ENCODE measurements at places on chromosomes 5 and 9. TPM values are rescaled to one million over a fixed set of nuclear protein-coding genes. Genes with fewer than 3 reads are reported as not detected.

NR5A1 gene
- not detected for total RNA-seq

SLC12A7 gene
- 38.0 TPM for total RNA-seq

DNA sequence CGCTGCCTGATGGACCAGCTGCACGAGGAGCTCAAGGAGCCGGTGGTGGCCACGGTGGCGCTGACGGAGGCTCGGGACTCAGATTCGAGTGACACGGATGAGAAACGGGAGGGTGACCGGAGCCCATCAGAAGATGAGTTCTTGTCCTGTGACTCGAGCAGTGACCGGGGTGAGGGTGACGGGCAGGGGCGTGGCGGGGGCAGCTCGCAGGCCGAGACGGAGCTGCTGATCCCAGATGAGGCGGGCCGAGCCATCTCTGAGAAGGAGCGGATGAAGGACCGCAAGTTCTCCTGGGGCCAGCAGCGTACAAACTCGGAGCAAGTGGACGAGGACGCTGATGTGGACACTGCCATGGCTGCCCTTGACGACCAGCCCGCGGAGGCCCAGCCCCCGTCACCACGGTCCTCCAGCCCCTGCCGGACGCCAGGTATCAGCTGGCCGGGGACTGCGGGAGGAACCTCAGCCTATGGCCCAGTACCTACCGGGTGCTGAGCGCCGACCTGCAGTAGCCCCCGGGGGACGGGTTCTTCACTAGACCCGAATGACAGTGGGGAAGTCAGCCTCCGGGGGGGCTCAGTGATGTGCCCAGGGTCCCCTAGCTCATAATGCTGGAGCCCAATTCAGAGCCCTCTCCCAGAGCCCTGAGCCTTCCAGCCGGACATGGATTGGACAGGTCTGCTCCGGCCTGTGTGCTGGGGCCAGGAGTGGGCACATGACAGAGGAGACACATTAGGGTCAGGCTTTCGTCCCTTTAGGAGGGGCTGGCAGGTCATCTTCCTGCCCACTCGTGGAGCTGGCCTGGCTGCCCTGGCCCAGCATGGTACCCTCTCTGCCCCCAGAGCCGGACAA is 33.0 kb downstream of the USP20 start:
- DNase-seq: no peak

DNA sequence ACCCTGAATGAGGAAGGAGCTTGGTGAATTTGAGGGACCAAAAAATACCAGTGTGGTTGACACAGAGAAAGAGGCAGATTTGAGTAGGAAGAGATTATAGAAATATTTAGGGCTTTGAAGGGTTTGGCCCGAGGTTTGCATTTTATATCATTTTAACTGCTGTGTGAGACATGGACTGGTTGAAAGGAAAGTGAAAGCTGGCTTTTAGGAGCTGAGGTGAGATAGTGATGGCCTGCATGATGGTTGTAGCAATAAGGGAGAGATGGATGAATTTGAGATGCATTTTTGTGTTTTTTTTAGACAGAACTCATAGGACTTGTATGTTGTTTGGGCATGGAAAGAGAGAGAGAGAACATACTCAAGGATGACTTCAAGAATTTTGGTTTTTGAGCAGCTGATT is 21.7 kb downstream of the FER start:
- DNase-seq: no peak

DNA sequence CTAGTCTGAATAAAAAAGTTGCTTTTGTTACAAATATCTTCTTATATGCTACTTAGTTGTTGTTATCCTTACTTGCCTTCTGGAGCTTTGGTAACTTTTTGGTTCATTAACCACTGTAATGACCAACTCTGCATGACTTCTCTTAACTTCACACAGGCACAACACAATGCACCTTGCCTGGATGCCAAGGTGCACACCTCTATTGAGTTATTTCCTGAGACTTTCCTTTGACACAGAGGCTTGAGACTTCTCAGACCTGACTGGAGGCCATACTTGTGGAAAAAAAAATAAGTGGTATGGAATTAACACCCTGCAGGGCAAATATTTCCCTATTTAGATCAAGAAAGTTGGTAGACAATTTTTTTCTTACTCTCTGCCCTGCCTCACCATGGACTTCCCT is 1925.6 kb downstream of the EFNA5 start:
- no peak for DNase-seq

DNA sequence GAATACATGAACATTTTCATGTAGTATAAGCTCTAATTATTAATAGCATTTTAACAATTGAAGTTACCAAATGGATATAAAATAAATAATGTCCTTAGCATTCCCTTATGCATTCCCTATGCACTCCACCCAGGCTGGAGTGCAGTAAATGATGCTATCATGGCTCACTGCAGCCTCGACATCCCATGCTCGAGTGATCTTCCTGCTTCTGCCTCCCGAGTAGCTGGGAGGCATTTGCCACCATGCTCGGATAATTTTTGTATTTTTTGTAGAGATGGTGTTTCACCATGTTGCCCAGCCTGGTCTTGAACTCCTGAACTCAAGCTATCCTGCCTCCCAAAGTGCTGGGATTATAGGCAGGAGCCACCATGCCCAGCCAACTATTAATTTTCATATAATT is 184.0 kb downstream of the PBX3 start:
- DNase-seq: no peak

Measured in myocyte (in vitro differentiated cells).